ENCODE measurements at places on chromosomes 12 and 14.
A peak's percentile ranks its signal among the peaks of the same experiment; 100 is the strongest.

GRCh38 chr12:126932156-126932555, 1334.8 kb upstream of the TMEM132C start:
- no peaks in the 10 kb centered on the region for H3K36me3 ChIP-seq
- H3K4me1 ChIP-seq = no peaks in the 10 kb centered on the region
- no peak overlapping the region for H3K27ac ChIP-seq
- no peaks in the 10 kb centered on the region for H3K27me3 ChIP-seq
- no peak for DNase-seq

DNA sequence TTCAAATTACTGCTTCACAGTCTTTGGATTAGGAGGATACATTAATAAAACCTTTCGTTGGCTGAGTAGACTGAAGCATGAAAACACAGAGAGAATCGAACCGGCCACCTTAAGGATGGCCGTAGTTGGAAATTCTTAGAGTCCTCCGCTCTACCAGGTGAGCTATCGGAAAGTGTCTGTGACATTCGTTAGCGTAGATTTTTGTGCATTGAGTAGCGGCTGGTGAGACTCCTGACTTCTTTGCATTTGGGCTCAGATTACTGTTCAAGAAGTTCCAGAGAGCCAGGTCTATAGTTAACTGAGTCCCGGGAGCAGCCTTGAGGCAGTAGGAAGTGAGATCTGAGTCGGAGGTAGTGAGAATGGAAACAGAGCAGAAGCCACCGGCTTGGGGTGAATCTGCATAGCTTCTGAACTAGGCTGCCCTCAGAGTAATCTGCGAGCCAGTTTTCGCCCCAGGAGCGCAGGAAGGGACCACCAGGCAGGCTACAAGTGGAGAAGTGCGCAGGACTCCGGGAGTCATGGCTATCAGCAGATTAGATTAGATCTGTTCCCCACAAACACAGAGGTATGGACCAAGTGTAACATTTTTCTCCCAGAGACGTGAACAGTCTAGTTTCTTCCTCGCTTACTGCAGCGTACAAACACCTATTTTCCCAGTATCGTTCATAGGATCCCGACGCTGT, 11.0 kb downstream of the OR6S1 start:
- H3K36me3 ChIP-seq = no peaks in the 10 kb centered on the region
- peaks cover 13% of the 10 kb centered on the region for H3K4me1 ChIP-seq
- peaks cover 66% of the 10 kb centered on the region for H3K27me3 ChIP-seq
- peak overlapping the region; percentile 74 for H3K4me3 ChIP-seq
- H3K27ac ChIP-seq = no peak overlapping the region

DNA sequence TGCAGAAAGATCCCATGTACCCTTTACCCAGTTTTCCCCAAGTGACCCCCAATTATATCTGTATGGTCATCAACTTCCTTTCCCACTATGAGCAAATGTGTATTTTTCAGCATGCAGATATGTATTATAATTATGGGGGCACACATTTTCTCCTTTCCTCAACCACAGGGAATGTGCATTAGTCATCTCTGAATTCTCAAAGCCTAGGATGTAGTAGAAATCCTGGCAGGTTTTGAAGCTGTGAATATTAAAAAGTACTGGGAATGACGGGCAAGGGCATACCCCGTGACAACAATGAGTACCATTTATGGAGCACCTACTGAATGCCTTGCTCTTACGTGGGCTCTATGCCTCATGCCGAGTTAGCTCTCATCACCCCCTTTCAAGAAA, 71.5 kb downstream of the VWF start:
- no peak for DNase-seq
- H3K36me3 ChIP-seq = no peaks in the 10 kb centered on the region
- H3K27me3 ChIP-seq = peaks cover 12% of the 10 kb centered on the region
- no peak overlapping the region for H3K27ac ChIP-seq

DNA sequence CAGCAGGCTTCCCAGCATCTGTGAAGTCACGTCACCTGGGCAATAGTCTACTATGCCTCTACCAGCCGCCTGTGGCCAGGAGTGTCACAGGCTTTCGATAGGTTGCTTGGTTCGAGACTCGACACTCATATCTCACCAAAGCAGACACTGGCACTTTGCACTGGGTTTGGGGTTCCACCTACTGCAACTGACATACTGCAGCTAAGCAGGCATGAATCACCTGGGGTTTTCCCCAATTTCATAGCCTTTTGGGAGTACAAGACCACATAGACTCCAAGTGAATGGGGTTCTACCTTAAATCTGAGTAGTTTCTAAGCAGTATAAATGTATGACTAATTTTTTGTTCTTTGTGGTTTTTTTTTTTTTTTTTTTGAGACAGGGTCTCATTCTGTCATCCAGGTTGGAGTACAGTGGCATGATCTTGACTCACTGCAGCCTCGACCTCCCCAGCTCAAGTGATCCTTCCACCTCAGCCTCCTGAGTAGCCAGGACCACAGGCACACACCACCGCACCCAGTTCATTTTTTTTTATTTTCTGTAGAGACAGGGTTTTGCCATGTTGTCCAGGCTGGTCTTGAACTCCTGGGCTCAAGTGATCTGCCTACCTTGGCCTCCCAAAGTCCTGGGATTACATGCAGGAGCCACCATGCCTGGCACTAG, 32.1 kb downstream of the DMAC2L start:
- no peaks in the 10 kb centered on the region for H3K4me1 ChIP-seq
- H3K27me3 ChIP-seq = no peaks in the 10 kb centered on the region
- H3K4me3 ChIP-seq = no peak overlapping the region
- no peak overlapping the region for H3K27ac ChIP-seq
- DNase-seq = no peak
- no peaks in the 10 kb centered on the region for H3K36me3 ChIP-seq

GRCh38 chr12:52992699-52993557, 13.3 kb upstream of the EIF4B start:
- no peak overlapping the region for H3K27ac ChIP-seq
- H3K4me3 ChIP-seq = no peak overlapping the region
- no peaks in the 10 kb centered on the region for H3K36me3 ChIP-seq
- H3K27me3 ChIP-seq = no peaks in the 10 kb centered on the region
- no peaks in the 10 kb centered on the region for H3K4me1 ChIP-seq

DNA sequence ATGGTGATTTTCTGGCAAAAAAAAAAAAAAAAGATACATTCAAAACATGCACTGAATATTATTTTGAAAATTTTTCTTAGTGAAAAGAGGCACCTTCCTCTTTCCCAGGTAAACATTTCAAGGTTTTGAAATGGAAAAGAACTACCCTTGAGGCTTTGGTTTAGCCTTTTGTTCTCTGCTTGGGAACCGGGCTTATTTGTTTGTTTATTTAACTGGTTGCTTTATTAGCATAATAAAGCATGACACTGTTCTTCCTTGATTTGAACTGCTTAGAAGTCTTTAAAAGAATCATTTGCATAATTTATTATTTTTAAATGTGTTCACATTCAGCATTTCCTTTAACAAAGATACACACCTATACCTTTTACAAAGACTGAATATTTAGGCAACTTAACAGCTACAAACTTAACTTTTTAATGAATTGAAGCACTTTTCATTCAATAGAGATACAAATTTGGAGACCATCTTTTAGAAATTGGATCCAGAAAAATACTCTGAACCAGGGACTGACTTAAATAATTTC, 174.5 kb downstream of the FBXL14 start:
- DNase-seq = peak; percentile 87
- H3K27me3 ChIP-seq = peaks cover 18% of the 10 kb centered on the region
- H3K4me1 ChIP-seq = peaks cover 13% of the 10 kb centered on the region
- H3K36me3 ChIP-seq = no peaks in the 10 kb centered on the region

Data from GM23338 (cell line).